ENCODE measurements at places on chromosomes 3 and 15. TPM values are rescaled to one million over a fixed set of nuclear protein-coding genes. Genes with fewer than 3 reads are reported as not detected.
A peak's percentile ranks its signal among the peaks of the same experiment; 100 is the strongest.

SYNPR gene
- not detected for total RNA-seq

PLA2G4E gene
- not detected for total RNA-seq

ITGB5 gene
- total RNA-seq, result 419 TPM

OR5K2 gene
- total RNA-seq, result not detected

FLNB gene
- total RNA-seq, result 77.9 TPM

WWTR1 gene
- 120 TPM for total RNA-seq

FOXL2NB gene
- 0.21 TPM for total RNA-seq

KBTBD8 gene
- total RNA-seq, result 0.75 TPM

DNA sequence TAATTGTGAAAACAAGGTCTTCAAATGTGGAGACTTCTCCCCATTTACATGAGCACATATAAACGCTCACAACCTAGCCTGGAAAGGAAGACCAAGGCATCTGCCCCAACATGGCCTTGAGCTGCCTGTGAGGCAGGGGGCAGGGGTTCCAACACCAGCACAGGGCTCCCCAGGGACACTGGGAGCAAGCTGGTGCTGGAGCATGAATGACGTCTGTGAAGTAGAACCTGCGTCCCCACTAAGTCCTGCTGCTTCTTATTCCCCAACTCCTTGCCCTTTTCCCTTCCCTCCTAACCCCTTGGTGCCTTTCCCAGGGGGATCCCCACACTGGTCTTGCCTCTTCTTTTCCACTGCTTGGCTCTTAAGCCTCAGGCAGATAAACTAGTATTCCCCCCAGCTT is 93.1 kb downstream of the RBPMS2 start:
- peaks cover 41% of the 10 kb centered on the region for H3K36me3 ChIP-seq

DNA sequence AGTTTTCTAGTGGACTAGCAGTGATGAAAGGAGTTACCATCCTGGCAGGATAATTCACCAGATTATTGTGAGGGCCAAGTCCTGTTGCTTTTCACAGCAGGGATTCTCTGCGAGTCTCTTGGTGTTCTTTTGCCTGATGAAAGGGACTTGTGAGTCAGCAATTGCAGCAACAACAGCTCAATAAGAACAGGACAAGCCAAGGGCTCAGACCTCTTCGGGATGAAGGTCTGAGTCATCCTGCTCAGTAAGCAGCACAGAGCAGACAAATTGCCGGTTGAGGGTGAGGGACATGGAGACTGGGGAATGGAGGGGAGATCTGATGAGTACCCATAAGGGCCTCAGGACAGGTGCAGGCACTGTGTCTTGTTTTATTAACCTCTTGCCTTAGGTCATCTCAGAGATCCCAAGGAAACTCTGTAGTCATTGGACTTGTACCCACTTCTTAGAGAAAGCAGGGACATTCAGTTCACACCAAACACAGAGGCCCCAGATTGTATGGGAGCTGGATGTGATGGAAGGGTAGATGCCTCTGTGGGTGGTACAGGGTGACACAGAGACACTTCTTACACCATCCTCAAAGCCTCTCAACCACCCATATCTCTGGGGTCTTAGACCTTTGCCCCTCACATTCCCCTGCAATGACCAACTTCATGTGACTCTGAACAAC is 173.8 kb upstream of the TLE3 start:
- no peak overlapping the region for H3K4me3 ChIP-seq
- H3K4me1 ChIP-seq, result peaks cover 14% of the 10 kb centered on the region
- DNase-seq, result no peak
- H3K27me3 ChIP-seq, result peaks cover 62% of the 10 kb centered on the region
- no peak overlapping the region for H3K27ac ChIP-seq

DNA sequence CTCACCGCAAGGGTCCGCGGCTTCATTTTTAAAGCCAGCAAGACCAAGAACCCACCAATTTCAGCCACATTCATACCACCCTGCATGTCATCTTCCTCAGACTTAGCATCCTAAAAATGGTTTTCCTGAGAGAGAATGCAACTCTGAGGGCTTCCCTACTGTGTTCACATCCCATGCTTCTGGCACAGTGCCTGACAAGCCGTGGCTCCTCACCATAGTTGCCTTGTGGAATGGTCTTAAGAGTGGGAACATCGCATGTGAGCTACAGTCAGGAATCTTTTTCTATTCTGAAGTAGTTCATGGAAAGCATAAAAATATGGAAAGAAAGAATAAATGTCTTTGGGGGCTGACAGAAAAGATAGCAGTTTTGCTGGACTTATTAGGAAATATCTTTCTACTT is 120.3 kb downstream of the RAP2B start:
- no peak overlapping the region for H3K4me3 ChIP-seq
- no peak for DNase-seq
- no peaks in the 10 kb centered on the region for H3K36me3 ChIP-seq
- H3K27me3 ChIP-seq, result no peaks in the 10 kb centered on the region

- peak overlapping the region; percentile 47 for H3K27ac ChIP-seq
- H3K4me1 ChIP-seq, result peaks cover 54% of the 10 kb centered on the region
- no peak overlapping the region for H3K4me3 ChIP-seq
- H3K27me3 ChIP-seq, result no peaks in the 10 kb centered on the region
- H3K36me3 ChIP-seq, result no peaks in the 10 kb centered on the region
These were observed 307.9 kb downstream of the CLSTN2 start for GRCh38 chr3:140242818-140243276.

- H3K36me3 ChIP-seq, result peaks cover 4% of the 10 kb centered on the region
- peaks cover 54% of the 10 kb centered on the region for H3K4me1 ChIP-seq
- peak overlapping the region; percentile 75 for H3K27ac ChIP-seq
- no peak overlapping the region for H3K4me3 ChIP-seq
These were observed 13.4 kb upstream of the LEKR1 start for GRCh38 chr3:156812521-156813335.

- no peak overlapping the region for H3K27ac ChIP-seq
- H3K36me3 ChIP-seq, result no peaks in the 10 kb centered on the region
- DNase-seq, result no peak
These were observed 20.7 kb upstream of the MRPS22 start for GRCh38 chr3:139323146-139323545.

DNA sequence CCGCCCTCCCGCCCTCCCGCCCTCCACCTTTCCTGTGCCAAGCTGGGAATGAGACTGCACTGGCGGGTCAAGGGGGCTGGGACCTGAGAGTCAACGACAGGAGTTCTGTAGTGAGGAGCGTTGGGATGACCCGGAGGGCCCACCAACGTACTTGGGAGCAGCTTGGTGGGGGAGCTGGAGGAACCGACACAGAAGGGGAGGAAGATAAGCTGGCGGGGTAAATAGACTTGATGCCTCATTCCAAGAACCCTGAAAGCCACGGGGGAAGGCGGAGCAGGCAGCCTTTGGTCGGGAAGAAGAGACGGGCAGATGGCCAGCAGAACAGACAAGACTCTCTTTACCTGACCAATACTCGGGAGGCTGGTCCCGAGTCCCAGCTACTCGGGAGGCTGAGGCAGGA is 277 bp downstream of the FMN1 start:
- H3K4me3 ChIP-seq, result peak overlapping the region; percentile 82
- H3K27ac ChIP-seq, result no peak overlapping the region
- H3K36me3 ChIP-seq, result no peaks in the 10 kb centered on the region
- DNase-seq, result no peak
- peaks cover 32% of the 10 kb centered on the region for H3K27me3 ChIP-seq

- peak within 1 kb of the TSS; percentile 97 for H3K27ac ChIP-seq
- H3K27me3 ChIP-seq, result no peaks in the 10 kb centered on the region
- H3K4me1 ChIP-seq, result peaks cover 32% of the 10 kb centered on the region
- peak; percentile 98 for DNase-seq
- peak within 1 kb of the TSS; percentile 87 for H3K4me3 ChIP-seq
These were observed at the start of gene FYTTD1 for GRCh38 chr3:197749601-197750395. Gene FYTTD1 (plus strand): TSS chr3:197749883. CDS start chr3:197749972, 89 bp downstream.

- H3K27ac ChIP-seq, result no peak overlapping the region
- peaks cover 10% of the 10 kb centered on the region for H3K4me1 ChIP-seq
- DNase-seq, result no peak
- no peaks in the 10 kb centered on the region for H3K36me3 ChIP-seq
- peak overlapping the region; percentile 57 for H3K4me3 ChIP-seq
These were observed 480 bp downstream of the CHRNA7 start for GRCh38 chr15:32030795-32031194.

GRCh38 chr3:72033666-72034428 is 248.9 kb upstream of the PROK2 start:
- H3K4me1 ChIP-seq, result no peaks in the 10 kb centered on the region
- H3K27me3 ChIP-seq, result peaks cover 38% of the 10 kb centered on the region
- no peak for DNase-seq
- no peaks in the 10 kb centered on the region for H3K36me3 ChIP-seq
- H3K4me3 ChIP-seq, result no peak overlapping the region
- H3K27ac ChIP-seq, result no peak overlapping the region

DNA sequence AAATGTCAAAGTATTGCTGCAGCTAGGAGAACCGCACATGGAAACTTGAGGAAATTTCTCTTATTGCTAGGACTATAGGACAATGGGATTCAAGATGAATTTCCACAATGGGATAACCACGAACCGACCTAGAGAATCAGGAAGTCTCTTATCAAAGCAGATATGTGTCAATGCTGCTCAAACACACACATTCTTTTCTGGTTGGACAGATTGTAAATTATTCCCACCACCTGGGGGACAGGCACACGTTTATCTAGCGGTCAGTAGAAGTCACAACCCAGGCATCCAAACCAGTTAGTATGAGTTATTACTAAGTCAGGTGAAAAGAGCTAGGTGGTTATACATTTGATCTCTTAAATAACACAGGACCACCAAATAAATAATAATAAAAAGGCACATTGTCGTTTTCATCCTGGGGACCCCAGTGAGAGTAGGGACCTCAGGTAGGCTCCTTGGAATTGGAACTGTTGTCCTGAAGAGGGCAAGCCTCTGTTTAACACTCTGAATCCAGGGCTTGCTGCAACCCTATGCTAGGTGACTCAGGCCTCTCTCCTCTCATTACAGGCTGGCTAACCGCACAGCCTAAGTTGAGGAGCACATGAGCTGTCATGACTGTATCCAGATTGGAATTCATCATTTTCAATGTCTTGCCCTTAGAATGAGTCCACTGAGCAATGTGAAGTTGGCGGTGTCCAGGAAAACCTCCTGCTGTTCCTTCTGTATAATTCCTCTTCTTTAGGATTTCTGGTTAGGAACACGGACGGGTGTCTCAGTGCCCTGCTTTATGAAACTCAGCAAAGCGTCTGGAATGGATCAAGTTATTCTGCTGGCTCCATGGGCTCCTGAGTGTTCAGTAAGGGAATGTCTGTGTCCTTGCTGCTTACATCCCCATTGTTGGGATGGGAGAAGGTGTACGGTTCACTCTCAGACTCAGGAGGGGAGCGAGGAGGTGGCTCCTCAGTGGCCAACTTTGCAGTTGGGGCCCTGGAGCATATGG is 59.0 kb downstream of the CLEC3B start:
- H3K4me1 ChIP-seq, result peaks cover 41% of the 10 kb centered on the region
- no peak for DNase-seq
- H3K36me3 ChIP-seq, result no peaks in the 10 kb centered on the region
- no peak overlapping the region for H3K4me3 ChIP-seq

DNA sequence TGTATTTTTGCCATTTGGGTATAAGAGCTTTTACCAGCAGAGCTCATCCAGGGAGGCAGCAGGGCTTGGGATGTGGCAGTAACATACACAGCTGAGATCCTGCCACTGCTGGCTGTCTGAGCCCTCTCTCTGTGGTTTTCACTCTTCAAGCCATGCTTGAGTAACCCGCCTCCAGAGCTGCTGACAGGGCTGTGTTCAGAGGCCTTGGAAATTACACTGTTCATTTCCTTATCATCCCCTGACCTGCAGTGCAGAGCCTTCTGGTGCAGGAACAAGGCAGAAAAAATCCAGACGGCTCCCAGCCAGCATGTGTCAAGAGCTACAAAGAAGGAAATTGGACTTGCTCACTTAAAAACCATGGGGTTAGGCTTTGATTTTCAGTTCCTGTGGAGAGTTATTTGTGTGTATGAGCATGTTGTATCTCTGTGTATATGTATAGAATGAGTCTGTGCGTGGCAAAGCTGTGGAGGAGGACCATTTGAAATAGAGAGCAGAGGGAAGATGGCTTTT is 47.0 kb downstream of the ZNF609 start:
- H3K27me3 ChIP-seq, result no peaks in the 10 kb centered on the region
- H3K36me3 ChIP-seq, result peaks cover 3% of the 10 kb centered on the region
- peaks cover 21% of the 10 kb centered on the region for H3K4me1 ChIP-seq

- H3K36me3 ChIP-seq, result no peaks in the 10 kb centered on the region
- no peaks in the 10 kb centered on the region for H3K4me1 ChIP-seq
- DNase-seq, result no peak
- H3K27me3 ChIP-seq, result peaks cover 26% of the 10 kb centered on the region
- no peak overlapping the region for H3K4me3 ChIP-seq
- H3K27ac ChIP-seq, result no peak overlapping the region
These were observed 33.6 kb upstream of the ETV5 start for GRCh38 chr3:186142393-186142932.

- DNase-seq, result no peak
- no peak overlapping the region for H3K27ac ChIP-seq
- no peaks in the 10 kb centered on the region for H3K36me3 ChIP-seq
These were observed 78.7 kb upstream of the MME start for GRCh38 chr3:155001289-155002010.

GRCh38 chr3:166554023-166554422 is 716.8 kb upstream of the BCHE start:
- no peak overlapping the region for H3K27ac ChIP-seq
- no peaks in the 10 kb centered on the region for H3K27me3 ChIP-seq
- H3K4me1 ChIP-seq, result no peaks in the 10 kb centered on the region
- no peak for DNase-seq
- no peak overlapping the region for H3K4me3 ChIP-seq
- H3K36me3 ChIP-seq, result no peaks in the 10 kb centered on the region

- peaks cover 5% of the 10 kb centered on the region for H3K27me3 ChIP-seq
- H3K4me1 ChIP-seq, result peaks cover 9% of the 10 kb centered on the region
- DNase-seq, result no peak
- no peaks in the 10 kb centered on the region for H3K36me3 ChIP-seq
These were observed 120.8 kb upstream of the UMPS start for GRCh38 chr3:124609402-124609801.

GRCh38 chr3:150255413-150255812 is 152.7 kb upstream of the TSC22D2 start:
- peaks cover 64% of the 10 kb centered on the region for H3K4me1 ChIP-seq
- no peak overlapping the region for H3K27ac ChIP-seq
- no peaks in the 10 kb centered on the region for H3K36me3 ChIP-seq
- H3K4me3 ChIP-seq, result no peak overlapping the region
- DNase-seq, result no peak

DNA sequence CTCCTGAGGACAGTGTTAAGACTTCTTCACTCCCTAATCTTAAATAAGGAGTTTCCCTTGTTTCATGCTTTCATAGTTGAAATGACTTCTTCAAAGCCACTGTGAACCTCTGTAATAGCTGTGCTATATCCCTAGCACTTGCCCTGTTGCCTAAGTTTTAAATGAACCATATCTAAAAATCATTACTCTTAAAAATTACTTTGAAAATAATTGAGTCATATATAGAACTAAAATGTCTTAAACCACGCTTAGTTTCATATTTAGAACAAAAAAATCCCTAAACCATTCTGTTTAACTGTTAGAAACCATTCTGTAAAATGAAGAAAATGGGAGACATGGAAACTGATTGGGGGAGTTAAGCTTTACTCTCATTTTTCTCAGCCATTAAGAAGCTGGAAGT is 29.8 kb downstream of the DNAJC19 start:
- no peak overlapping the region for H3K27ac ChIP-seq
- no peaks in the 10 kb centered on the region for H3K4me1 ChIP-seq
- peaks cover 49% of the 10 kb centered on the region for H3K36me3 ChIP-seq
- DNase-seq, result no peak
- no peaks in the 10 kb centered on the region for H3K27me3 ChIP-seq

- H3K27me3 ChIP-seq, result no peaks in the 10 kb centered on the region
- H3K27ac ChIP-seq, result no peak overlapping the region
- no peak for DNase-seq
- H3K4me3 ChIP-seq, result no peak overlapping the region
- peaks cover 51% of the 10 kb centered on the region for H3K4me1 ChIP-seq
These were observed 8.7 kb downstream of the RAB7A start for GRCh38 chr3:128734523-128735189.
